ENCODE measurements at places on chromosomes 11 and 22.

DNA sequence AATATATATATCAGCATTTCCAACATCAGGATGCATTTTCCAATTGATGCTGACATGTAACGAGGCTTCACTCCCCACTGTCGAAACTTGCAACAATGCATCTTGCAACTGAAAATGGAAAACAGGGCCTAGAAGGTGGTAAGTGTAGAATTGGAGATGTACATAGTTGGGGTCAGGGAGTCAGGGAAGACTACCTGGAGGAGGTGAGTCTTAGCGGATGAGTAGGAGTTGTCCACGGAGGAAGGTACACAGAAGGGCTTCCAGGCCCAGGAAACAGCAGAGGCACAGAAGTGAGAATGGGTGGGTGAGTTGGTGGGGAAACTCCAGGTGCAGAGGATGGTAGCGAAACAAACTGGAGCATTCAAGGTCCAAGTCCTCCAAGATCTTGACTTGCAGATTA is 2.0 kb upstream of the GRK2 start:
- DNase-seq, result no peak

DNA sequence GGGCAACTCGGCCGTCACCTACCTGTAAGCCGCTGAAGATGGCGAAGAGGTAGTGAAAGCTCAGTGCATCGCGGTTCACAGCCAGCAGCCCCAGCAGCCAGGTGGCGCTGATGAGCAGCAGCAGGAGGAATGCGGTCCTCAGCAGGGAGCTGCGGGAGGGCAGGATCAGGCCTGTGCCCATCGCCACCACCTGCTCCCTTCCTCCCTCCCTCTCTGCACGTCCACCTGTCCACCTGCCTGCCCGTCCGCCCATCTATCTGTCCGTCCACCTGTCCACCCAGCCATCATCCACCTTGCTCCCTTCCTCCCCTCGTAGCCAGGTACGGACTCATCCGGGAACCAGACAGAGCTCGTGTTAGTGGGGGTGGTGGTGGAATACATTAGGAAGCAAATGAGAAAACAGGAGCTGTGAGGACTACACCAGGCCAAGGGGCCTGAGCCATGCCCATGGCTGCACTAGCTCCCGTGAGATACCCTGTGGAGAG is 32.2 kb downstream of the TRMU start:
- DNase-seq, result peak; percentile 33

DNA sequence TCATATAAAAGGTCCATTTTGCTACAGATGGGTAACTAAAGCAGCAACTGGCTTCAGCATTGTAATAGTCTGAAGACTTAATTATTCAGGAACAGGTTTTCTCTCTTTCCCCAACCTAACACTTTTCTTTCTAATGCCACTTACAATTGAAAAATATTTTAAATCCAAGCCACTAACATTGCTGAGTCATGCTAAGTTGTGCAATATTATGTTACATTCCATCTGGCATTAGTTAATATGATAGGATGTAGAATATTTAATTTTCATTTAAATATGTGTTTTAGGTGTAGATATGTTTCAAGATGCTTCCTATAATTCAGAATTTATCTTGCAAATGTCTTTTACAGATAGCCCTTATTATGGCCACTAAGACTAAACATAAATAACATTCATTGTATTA is 98.6 kb downstream of the KIF18A start:
- DNase-seq, result peak; percentile 53

- no peak for DNase-seq
Observed at GRCh38 chr11:75380716-75381420, 18.4 kb upstream of the RPS3 start.

DNA sequence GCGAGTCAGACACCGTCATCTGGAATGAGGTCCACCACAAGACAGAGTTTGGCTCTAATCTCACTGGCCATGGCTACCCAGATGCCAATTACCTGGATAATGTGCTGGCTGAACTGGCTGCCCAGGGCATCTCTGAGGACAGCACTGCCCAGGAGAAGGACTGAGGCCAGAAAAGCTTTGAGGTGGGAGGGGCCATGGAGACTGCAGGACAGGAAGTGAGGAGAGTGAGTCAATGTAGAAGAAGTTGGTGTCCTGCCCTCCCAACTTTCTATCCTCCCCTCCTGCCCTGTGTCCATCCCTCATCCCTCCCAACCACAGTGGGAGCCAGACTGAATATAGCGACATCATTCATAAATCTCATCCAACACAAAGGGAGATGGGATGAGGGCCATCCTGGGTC is 8.0 kb downstream of the MPEG1 start:
- peak; percentile 12 for DNase-seq

DNA sequence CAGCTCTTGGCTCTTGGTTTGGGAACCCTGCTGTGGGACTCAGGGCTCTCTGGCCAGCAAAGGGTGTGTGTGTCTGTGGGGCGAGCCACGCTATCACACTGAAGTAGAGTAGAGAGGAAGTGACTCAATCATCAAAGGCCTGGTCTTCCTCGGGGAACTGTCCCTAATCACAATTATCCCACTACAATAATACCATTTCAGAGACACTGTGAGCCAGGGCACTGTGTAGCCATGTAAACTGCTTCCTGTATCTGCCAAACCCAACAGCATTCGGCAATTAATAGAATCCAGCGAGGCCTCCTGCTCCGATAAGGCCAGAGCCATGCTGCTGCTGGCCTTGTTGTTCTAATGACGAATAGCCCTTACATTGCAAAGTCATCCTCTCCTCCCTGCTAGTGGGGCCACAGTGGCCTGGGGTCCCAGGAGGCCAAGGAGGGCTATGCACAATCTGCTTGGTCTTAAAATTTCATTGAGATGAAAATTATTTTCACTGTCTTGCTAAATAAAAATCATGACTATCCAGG is 49.8 kb upstream of the LMO2 start:
- DNase-seq, result peak; percentile 76

- DNase-seq, result no peak
Observed at GRCh38 chr22:36875741-36876140, 14.9 kb downstream of the NCF4 start.

- no peak for DNase-seq
Observed at GRCh38 chr11:65680192-65680743, 17.6 kb upstream of the RELA start.

DNA sequence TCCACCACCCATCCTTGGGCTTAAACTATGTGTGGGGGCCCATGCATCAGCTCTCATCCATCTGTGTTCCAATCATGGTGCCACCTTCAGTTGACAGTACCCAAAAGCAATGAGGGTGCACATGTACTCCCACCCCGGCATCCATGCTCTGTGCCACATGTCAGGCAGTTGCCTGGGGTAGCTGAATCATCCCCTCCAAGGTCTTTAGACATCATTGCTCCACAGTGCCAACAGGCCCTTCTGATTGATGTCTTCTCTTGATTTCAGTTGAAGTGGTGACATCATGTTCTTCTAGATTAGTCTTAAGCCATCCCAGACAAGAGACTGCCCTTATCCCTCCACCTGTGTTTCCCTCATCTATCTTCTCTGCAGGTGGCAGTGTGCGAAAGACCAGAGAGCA is 42.5 kb downstream of the TMPRSS5 start:
- DNase-seq, result peak; percentile 66

GRCh38 chr11:86220653-86221052 is 23.9 kb upstream of the EED start:
- DNase-seq, result no peak

DNA sequence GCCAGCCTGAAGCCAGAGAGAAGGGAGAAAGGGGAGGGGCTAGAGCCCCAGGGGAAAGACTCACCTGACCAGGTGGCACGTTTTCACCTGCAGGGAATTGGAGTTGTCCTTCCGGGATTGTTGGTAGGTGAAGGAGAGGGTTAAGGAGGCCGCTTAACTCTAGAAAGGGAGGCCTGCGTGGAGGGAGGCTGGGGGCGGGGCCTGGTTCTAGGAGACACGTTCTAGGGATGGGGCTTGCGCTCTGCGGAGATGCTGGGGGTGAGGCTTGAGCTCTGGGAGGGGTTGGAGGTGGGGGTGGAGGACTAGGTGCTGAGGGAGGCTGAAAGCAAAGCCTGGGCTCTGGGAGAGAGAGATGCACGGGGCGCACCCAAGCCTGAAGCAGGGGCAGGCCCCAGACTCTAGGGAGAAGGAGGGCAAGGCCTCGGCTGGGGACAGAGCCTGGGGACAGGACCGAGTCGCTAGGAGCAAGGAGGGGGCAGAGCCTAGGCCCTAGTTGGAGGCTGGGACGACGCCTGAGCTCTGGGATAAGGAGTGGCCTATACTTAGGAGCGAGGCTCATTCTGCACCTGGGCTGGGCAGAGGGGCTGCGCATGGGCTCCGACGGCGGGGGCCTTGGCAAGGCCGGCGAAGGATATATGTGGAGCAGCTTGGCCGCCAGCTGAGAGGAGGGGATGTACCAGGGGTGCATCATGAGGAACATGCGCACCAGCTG is 2.4 kb downstream of the RASGRP2 start:
- DNase-seq, result no peak

DNA sequence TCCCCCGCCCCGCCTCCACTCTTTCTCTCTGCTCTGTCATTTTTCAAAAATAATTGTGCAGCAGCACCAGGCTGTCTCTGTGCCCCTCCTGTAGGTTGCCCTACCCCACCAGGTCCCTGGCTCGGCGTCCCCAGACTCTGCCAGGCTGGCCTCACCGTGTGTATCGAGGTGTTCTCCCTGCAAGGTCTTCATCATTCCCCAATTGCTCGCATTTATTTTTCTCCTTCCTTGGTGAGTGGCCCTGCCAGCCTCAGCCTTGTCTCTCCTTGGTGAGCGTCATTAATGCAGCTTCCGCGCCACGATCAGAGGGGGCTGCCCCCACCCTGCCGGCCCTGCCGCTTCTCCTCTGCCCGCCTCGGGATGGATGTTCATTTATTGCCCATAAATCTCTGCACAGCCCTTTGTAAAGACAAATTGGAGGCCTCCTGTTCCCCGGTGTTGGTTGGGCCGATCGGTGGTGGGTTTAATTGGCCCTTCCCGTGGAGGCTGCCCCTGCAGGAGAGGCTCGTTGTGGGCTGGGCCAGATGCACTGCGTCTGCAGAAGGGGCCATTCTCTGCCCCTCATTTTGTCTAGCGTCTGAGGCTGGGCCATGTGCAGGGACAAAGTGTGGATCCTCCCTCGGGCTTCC is 33.2 kb downstream of the RTN4R start:
- DNase-seq, result no peak

GRCh38 chr22:37000676-37001534 is 18.3 kb downstream of the TST start:
- DNase-seq, result no peak

- no peak for DNase-seq
Observed at GRCh38 chr11:81222491-81222890, 1511.2 kb downstream of the FAM181B start.

DNA sequence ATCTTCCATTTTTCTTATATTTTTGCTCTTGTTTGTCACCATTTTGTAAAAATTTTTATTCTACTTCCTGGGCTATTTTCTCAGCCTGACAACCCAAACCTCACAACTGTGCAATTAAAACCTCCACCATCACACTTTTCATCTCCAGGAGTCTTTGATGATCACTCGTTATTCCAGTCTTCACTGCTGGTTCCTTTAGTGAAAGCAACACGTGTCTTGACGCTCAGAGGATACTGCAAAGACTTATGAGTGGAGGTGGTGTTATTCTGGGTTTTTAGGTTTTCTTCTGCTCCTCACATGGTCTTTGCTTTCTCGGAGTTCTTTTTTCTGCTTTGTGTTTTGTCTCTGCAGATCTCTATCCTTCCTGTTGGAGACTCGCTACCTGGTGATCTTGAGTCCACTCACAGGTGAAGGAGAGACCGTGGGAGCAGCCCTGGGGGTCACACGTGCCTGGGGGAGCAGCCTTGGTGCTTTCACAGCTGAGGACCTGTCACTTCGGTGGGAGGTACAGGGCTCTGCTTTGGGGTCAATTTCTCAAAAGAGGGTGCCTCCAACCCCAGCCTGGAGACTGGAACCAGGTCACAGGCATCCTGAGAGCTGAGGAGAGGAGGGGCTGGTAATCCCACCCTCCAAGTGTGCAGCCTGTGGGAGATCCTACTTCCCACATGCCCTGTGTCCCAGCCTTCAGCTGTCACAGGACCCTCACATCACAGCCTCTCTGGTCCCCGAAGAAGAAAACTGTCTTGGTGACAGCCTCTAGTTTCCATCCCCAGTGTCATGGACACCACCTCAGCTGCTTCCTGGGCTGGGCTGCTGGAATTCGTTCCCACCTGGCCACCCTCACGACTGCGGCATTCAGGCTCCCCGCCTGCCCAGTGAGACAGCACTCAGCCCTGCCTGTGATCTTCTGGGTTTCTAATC is 11.0 kb downstream of the SULT4A1 start:
- DNase-seq, result no peak

DNA sequence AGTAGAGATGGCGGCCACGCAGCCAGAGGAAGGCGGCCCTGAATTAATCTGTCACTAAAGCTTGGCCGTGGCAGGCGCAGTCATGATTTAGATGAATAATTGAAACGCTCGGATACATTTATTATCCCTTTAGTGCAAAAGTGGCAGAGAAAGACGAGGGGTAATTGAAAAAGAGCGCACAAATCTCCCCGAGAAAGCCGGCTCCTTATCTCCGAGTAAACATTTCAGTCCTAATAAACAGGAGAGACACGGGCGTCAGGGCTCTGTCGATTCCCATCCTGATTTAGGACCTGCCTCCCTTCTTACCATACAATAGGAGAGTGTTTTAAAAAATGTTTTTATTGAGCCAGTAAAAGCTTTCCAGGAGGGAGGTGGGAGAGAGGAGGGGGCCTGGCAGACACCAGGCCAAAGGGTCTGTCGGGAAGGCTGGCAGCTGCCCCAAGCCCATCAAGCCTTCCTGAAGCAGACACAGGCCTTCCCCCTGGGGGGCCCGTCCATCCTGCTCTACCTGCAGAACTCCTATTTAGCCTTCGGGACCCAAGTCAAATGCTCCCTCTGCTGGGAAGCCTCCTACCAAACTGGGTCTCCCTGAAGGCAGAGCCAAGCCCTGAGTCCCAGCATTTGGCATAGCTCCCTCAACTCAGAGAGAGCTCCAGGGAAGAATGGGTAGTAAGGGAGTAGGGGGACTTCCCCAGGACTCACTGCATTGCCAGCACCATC is 22.8 kb downstream of the OTUB1 start:
- no peak for DNase-seq

- no peak for DNase-seq
Observed at GRCh38 chr22:28444659-28445058, 235.0 kb downstream of the TTC28 start.

DNA sequence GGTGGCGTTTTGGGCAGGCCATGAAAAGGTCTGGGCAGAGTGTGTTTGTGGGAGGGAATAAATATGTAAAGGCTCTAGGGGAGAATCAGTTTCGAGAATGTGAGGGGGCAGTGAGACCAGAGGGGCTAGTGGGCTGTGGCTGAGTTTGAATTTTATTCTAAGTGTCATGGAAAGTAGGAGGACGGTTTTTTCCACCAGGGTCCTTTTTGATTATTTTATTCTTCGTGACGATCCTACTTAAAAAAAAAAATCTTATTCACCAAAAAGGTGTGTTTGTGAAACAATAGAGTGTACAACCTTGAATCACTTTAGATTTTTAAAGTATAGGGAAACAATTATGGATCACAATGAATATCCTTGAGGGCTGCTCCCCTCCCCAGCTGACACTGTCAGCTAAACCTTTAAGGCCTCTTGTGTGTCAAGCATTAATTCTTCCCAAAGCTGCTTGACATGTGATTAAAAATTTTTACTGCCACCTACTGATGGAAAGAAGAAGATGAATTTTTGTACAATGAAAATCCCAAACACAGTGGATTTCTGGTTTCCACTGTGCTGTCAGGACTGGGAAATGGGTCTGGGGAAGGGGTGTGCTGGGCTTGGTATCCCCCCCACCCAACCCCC is 107.5 kb upstream of the OR4B1 start:
- DNase-seq, result peak; percentile 66

All from RPMI7951 (cell line).